NCI-H1092 treated with DMSO at 0.1 percent for 48 hours (cell line): ENCODE measurements at places on chromosomes 3 and 15.
A peak's percentile ranks its signal among the peaks of the same experiment; 100 is the strongest.

GRCh38 chr3:66036586-66037148, 2.1 kb downstream of the MAGI1 start:
- no peak for DNase-seq

DNA sequence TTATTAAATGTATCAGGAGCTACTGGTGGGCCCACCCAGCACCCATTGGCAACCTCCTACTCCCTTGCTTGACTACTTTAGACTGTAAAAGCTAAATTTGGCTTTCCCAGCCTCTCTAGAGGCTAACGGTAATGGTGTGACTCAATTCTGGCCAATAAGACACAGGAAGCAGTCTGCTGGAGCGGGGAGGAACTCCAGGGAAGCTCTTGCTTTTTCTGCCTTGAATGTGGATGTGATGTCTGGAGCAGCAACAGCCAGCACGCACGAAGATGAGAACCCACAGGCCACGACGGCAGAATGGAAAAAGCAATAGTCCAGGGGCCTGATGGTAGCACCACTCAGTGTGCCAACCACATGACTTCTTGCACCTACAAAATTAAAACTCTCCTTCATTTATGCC, 39.9 kb downstream of the RAB6B start:
- no peak for DNase-seq

DNA sequence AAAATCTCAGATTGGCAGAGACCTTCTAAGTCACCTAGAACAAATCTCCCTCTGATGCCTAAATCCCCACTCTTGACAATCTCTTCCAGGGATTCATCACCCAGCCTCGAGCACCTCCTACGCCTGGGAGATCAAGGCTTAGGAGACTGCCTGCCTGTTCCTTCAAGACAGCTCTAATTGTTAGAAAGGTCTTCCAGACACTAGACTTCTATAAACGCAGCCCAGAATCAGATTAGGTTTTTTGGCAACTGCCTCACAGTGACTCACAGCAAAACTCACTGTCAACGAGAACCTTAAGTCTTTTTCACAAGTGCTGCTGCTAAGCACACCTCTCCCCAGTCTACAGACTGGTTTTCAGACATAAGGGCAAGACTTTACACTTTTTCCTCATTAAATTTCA, 23.1 kb downstream of the SRGAP3 start:
- DNase-seq, result no peak

DNA sequence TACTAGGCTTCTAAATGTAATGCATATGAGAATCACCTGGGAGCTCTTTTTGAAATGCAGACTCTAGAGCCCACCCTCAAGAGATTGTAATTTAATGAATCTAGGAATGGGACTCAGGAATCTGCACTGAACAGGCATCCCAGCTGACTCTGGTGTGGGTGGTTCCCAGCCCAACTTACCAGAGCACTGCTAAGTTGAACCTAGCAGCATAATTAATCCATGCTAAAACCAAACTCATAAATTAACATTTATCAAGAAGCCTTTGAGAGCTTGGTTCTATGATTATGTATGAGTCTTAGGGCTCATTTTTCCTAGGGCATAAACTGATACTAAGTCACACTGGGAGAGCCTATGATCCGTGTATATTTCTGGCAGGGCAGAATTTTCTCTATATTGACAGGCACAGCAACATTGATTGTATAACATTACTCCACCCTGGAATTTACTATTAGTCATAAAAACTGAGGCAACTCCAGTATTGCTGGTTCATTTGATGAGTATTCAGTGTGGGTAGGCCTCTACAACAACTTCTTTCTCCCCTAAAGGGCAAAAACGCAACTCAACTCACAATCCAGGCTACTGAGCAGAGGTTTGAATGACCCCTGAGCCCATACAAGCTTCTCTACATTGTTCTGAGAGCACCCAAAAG, 10.7 kb upstream of the CSTA start:
- no peak for DNase-seq

GRCh38 chr3:192130534-192131132, 596.7 kb downstream of the FGF12 start:
- peak; percentile 39 for DNase-seq

GRCh38 chr3:184289426-184289938, 9.6 kb upstream of the PSMD2 start:
- DNase-seq, result peak; percentile 43

DNA sequence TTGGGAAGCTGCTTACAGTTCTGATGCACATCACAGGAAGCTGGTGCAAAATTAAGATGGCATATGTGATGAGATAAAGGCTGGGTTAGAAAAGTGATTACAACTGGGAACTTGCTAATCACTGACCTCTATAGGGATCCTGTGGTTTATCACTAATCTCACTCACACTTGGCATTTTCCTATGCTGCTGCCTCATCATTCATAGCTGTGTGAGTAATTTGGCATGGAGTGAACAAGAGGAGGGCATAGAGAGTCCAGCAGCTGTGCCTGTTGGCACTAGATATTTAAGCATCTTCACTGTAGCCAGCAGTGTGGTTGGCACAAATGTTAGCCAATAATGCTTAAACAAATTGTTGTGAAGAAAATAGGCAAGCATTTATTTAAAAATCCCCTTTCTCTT, 217.7 kb upstream of the CGNL1 start:
- peak; percentile 85 for DNase-seq

GRCh38 chr3:67791620-67792019, 137.2 kb upstream of the SUCLG2 start:
- no peak for DNase-seq

- no peak for DNase-seq
These were observed 188.5 kb downstream of the GHSR start for GRCh38 chr3:172259726-172260248.
